HT1080 (cell line): ENCODE measurements at places on chromosomes 4 and X. TPM values are rescaled to one million over a fixed set of nuclear protein-coding genes. Genes with fewer than 3 reads are reported as not detected.

FRMPD4 gene
- 0.19 and 0.37 TPM in 2 replicates for total RNA-seq

SAGE1 gene
- 5.3 and 6.9 TPM in 2 replicates for total RNA-seq

SGCB gene
- 10.9 and 19.0 TPM in 2 replicates for total RNA-seq

DMP1 gene
- total RNA-seq, result not detected in 2 replicates

DKK2 gene
- total RNA-seq, result 0.08 and 0.67 TPM in 2 replicates
